Fibroblast of the aortic adventitia (primary cell): ENCODE measurements at places on chromosomes 7 and 10. TPM values are rescaled to one million over a fixed set of nuclear protein-coding genes. Genes with fewer than 3 reads are reported as not detected.

Gene KCP
- 0.09 and 1.6 TPM in 2 replicates for total RNA-seq

Gene DNA2
- total RNA-seq: 10.0 and 15.2 TPM in 2 replicates

Gene PLAU
- total RNA-seq: 21.6 and 24.9 TPM in 2 replicates

Gene ASB15
- total RNA-seq: not detected in 2 replicates
